ENCODE measurements at places on chromosomes 1 and 21.

- no peak for DNase-seq
These were observed 179.3 kb downstream of the TNR start for GRCh38 chr1:175564119-175564518.

- DNase-seq, result no peak
These were observed 7.3 kb upstream of the RASSF5 start for GRCh38 chr1:206500046-206500445.

DNA sequence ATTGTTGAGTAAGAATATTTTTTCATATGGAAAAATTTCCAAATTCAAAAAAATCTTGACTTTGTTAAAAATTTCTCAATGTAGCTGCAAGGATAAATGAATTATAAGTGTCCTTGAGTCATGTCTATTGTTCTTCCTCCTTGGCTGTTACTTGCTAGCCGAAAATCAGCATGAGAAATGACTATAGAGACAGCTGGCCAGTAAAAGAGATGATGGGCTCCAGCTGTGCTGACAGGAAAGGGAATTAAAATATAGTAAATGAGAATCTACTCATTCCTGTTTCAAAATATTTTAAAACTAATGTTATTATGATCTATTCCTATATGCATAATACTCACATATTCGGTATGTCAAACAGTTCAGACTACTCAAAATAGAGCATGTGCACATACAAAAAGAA is 1292.6 kb downstream of the BRINP3 start:
- DNase-seq, result no peak

GRCh38 chr1:176878750-176879536 is 285.6 kb downstream of the ASTN1 start:
- no peak for DNase-seq

DNA sequence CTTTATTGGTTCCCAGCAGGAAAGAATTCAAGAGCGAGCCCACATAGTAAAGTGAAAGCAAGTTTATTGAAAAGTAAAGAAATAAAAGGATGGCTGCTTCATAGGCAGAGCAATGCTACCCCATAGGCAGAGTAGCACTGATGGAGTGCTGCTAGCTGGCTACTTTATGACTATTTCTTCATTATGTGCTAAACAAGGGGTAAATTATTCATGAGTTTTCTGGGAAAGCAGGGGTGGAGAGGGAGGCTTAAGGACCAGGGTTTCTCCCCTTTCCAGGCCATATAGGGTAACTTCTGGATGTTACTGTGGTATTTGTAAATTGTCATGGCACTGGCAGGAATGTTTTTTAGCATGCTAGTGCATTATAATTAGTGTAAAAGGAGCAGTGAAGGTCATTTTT is 1271.4 kb downstream of the KCNT2 start:
- DNase-seq, result no peak

- DNase-seq, result no peak
These were observed 18.0 kb upstream of the ACTRT2 start for GRCh38 chr1:3003039-3003940.

- DNase-seq, result no peak
These were observed 27.3 kb upstream of the LAMC1 start for GRCh38 chr1:182995894-182996293.

- no peak for DNase-seq
These were observed 6.9 kb upstream of the ADAR start for GRCh38 chr1:154614901-154615300.

GRCh38 chr1:231233735-231234417 is 7.1 kb upstream of the GNPAT start:
- no peak for DNase-seq

DNA sequence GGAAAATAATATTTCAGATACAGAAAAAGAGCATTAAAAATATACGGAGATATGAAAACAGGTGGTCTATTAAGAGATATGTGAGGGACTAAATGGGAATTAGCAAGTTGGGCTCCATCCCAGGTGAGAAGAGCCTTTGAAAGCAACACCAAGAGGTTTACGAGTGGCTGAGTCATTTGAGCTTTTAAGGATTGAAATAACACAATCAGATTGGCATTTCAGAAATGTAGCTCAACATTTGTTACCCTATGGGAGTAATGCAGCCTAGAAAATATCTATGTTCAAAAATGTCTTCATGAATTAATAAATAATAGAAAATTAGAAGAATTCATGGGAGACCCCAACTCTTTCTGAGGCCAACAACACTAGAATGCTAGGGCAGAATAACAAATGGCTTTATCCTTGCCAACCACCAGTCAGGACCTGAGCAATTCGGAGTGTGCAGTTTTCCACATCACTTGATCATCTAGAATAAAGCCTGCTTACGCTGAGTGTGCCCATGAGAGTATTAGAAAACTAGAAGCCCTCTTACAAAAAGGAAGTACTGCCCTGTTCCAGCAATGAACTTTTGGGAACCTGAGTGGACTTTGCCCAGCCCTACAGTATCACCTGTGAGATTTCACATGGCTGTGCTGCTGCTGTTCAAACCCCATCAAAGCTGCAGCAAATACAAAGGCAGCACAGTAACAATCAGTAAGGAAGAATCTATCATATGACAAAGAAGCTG is 538.0 kb upstream of the CAMK1G start:
- DNase-seq, result no peak

DNA sequence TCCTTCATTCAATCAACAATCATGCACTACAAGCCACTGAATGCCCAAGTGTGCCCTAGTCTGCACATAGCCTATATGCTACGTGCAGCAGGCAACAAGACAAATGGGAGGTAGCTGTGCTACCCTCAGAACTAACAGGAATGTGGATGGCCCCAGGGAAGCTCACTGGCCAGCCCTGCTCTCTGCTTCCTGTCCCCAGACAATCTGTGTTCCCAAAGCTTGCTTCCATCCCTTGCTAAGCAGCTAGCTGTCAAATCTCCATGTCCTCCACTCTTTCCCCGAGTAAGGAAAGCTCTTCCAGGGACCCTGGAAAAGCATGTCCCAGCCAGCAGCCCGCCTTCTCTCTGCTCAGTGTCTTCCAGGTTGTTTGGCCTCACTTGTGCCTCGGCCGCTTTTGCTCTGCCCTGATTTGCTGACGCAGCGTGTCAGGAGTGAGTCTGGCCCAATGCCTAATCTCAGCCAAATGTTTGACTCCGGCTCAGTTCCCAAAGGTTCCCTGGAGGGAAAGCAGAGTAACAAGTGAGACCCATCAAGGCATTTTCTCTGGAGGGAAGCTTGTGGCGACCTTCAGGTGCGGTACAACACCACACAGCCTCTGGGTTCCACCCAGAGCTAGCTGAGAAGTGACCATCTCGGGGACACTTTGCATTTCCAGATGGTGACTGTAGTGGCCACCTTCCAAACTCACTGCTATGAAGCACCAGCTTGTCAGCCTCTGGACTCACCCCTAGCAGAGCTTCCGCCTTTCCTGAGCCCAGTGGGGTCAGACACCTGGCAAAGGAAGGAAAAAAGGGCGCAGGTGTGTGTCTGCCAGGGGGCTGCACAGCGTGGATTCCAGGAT is 243.4 kb downstream of the RHOU start:
- DNase-seq, result no peak

DNA sequence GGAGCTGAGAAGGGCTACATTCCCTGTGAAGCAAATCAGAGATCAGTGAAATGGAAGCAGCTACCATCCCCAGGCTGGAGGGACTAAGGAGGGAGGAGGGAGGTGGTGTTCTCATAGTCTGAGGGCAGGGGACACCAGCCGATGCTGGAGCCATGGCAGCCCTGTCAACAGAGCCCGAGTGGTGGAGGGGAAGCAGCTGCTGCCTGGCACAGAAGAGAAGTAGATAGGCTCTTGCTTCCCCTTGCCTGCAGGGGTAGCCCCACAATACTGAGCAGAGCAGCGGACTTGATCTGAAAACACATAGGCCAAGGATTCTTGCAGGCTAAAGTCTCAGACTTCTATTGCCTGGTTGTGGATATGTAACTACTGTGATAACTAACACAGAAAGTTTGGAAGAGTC is 255.1 kb downstream of the FGGY start:
- no peak for DNase-seq

- no peak for DNase-seq
These were observed 187.9 kb downstream of the SMYD3 start for GRCh38 chr1:246319083-246319714.

GRCh38 chr1:119737040-119737682 is 25.4 kb downstream of the PHGDH start:
- no peak for DNase-seq

GRCh38 chr1:23393706-23394105 is 24.1 kb upstream of the ZNF436 start:
- DNase-seq, result no peak

- no peak for DNase-seq
These were observed 615.5 kb downstream of the NPHP4 start for GRCh38 chr1:5376538-5377247.

- no peak for DNase-seq
These were observed 35.5 kb downstream of the CAPN2 start for GRCh38 chr1:223747838-223748335.

DNA sequence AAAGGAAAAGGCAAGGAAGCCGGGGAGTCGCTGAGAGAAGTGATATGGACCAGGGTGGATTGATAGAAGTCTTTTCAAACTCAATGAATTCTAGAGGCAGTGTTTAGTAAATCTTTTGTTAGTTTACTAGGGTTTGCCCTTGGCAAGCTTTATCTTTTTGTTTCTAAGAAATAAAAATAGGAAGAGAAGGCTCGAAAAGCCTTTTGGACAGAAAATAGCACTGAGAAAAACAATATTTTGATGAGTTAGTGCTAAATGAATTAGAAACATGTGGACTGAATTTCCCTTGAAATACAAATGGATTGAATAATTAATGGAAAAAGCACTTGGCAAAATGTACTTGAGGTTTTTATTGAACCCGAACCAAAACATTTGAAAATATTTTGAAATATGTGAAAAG is 121.8 kb upstream of the SPAG17 start:
- DNase-seq, result no peak

- DNase-seq, result no peak
These were observed 44.2 kb downstream of the RAB3B start for GRCh38 chr1:51946300-51946699.

DNA sequence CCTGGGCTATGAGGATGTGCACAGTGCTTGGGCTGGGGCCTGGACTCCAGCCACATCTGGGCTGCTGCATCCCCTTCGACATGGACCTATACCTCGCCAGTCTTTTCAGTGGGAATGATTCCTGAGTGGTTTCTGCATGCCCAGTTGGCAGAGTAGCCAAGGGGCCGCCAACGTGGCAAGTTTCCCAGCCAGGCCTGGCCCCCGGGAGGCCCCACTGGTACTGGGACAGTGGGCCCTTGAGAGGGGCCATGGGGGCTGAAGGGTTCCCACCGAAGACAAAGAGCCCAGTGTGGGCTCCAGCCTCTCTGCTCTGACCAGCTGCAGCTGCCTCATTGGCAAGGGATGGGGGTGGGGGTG is 15.4 kb downstream of the RAP1GAP start:
- DNase-seq, result no peak

- no peak for DNase-seq
These were observed 85.2 kb upstream of the TMPRSS2 start for GRCh38 chr21:41593051-41593759.

DNA sequence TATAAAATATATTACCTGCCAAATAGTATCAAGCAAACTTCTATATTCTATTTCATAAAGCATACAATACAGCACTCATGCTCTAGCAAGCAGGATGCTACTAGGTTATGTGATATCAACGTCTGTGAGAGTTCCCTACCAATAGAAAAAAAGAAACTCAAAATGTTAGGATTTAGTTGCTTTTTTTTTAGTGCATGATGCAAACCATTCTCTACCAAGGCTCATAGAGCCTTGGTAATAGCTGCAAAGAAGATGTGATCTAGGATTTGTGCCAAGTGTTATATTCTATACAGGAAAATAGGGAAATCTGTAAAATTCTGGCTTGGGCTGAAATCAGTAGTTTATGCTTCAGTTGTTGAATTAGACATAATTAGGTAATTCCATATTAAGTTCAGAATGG is 394.4 kb downstream of the DSCAM start:
- no peak for DNase-seq

- peak; percentile 18 for DNase-seq
These were observed 244.5 kb downstream of the NEGR1 start for GRCh38 chr1:72037745-72038343.

DNA sequence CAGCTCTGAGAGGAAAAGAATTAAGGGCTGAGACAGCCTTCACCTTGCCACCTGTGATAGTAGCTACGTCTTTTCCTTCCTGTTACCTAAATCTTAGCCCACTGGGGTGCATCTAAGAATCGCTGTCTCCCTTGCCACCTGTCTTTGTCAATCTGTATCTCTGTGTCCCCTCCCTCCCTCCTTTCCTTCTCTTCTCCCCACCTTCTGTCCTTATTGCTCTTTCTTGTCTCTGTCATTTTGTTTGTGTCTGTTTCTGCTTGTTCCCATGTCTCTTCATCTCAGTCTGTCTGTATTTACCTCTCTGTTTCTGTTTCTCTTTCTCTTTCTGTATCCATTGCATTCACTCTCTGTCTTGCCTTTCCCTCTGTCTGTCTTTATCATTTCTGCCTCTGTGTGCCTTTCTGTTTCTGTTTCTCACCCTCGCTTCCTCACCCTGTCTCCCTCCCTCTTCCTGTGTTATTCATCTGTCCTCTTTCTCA is 30.2 kb downstream of the SLC22A15 start:
- no peak for DNase-seq

DNA sequence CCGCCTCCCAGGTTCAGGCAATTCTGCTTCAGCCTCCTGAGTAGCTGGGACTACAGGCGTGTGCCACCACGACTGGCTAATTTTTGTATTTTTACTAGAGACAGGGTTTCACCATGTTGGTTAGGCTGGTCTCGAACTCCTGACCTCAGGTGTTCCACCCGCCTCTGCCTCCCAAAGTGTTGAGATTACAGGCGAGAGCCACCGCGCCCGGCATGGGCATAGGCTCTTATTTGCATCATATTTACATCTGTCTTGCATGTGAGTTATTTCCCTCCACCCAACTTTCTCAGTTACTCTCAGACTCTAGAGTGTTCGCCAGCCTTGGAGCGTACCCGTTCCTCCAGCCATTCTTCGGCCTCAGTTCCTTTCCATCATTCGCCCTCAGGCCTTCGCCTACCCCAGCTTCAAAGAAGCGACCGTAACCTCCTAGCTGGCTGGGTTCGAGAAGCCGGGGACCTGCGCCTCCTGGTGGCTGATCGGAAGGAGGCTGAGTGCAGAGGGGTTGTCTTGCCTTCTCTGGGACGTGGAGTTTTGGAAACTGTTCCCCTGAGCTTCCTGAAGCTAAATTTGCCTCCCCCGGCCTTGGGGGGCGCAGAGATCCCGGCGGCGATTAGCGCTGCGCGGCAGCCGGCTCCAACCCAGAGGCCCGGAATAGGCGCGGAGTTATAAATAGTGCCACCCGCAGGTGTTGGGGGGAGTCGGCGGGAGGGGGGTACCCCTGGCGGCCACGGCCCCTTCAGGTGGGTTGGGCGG is 3.6 kb upstream of the ZBTB7B start:
- DNase-seq, result no peak

GRCh38 chr21:45910548-45911221 is 70.9 kb upstream of the COL6A1 start:
- no peak for DNase-seq

GRCh38 chr1:97066860-97067259 is 345.3 kb downstream of the PTBP2 start:
- no peak for DNase-seq

- DNase-seq, result no peak
These were observed 17.9 kb downstream of the GBP5 start for GRCh38 chr1:89254658-89255287.

DNA sequence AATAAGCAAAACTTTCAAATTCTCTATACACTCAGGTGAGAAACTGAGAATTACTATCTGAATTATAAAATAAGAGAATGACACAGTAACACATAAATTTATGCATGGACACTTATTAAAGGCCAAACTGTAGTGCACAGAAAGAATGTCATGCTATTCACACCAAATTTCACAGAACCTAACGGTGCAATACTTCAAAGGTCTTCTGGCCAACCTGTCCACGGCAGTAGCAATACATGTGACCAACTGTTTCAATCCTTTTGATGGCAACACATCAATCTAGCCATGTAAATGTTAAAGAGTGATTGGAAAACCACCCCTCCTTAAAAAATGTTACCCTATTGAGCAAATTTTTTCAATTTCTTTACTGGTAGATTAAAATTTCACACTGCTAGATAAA is 10.4 kb downstream of the GATAD2B start:
- DNase-seq, result no peak

Data from right renal cortex interstitium (tissue), 3 donors.